ENCODE measurements at places on chromosomes 12 and 14. TPM values are rescaled to one million over a fixed set of nuclear protein-coding genes. Genes with fewer than 3 reads are reported as not detected.

Gene TAS2R43
- total RNA-seq = 0.19 TPM

Gene SLC6A13
- 0.19 TPM for total RNA-seq

Gene PRH2
- not detected for total RNA-seq

Gene LRP1-AS
- total RNA-seq = not detected

Gene MMP19
- total RNA-seq = 2.5 TPM

Gene HOTAIR
- total RNA-seq = not detected

Gene HAL
- under 0.01 TPM for total RNA-seq

Gene C1S
- 213 TPM for total RNA-seq

Gene NFE2
- total RNA-seq = not detected

Gene FAM216A
- total RNA-seq = 22.0 TPM

Gene CSRP2
- 11.7 TPM for total RNA-seq
